HFF-Myc (cell line): ENCODE measurements at places on chromosomes 6 and 20.

DNA sequence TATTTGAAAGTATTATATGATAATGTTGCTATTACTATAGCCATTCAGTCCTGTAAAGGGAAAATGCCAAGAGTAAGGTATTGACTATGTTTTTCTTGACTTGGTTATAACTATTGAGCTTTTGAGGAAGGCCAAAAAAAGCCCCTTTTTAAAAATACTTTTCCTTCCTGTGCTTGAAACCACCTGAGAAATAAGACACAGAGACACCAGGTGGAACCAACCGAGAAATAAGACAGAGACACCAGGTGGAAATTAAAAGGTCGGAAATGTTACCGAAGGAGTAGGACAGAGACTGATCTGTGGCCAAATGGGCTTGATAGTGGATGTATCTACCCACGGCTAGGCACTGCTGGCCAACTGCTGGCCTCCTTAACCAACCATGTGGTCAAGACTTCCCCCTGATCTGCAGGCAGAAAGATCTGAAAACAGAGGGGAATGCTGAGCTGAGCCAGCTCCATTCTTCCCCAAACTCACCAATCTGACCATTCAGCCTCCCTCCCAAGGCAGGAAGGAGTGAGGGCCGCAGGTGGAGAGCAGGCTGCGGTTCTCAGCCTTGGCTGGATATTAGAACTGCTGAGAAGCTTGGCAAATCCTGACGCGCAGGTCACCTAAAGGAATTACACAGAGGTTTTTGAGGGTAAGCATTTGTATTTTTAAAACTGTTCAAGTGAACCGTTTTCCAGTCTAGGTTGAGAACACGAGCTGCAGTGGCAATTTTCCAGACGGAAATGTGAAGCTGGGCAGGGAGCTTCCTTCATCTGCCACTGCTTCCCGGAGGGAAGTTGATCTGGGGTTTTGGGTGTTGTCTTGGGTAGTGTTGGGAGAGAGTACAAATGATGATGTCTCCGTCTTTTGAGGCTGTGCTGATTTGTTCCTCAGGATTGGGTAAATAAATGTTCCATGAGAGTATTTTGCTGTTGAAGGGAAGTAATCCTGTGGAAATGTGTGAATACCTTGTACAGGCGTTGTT, 121.7 kb upstream of the EXOC2 start:
- DNase-seq = no peak

GRCh38 chr6:42453654-42454427, 2.1 kb upstream of the TRERF1 start:
- no peak for DNase-seq

DNA sequence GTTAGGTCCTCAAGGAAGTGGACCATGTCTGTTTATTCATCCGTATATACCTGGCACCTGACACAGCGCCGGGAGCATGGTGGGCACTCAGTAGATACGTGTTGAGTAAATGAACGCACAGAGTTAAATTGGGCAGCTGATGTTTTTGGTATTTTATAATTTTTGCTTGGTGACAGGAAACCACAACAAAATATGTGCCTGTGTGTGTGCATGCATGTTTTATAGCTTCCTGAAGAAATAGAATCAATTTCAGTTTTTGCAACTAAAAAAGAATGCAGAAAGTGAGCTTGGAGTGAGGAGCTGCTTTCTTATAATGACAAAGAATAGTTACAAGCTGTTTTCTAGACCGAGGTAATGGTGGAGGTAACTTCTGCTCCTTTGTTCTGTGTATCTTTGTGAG, 91.4 kb downstream of the PLCB4 start:
- no peak for DNase-seq

GRCh38 chr6:31074401-31074800, 38.0 kb downstream of the C6orf15 start:
- no peak for DNase-seq

GRCh38 chr20:4299216-4299615, 283.9 kb upstream of the RNF24 start:
- DNase-seq = no peak

DNA sequence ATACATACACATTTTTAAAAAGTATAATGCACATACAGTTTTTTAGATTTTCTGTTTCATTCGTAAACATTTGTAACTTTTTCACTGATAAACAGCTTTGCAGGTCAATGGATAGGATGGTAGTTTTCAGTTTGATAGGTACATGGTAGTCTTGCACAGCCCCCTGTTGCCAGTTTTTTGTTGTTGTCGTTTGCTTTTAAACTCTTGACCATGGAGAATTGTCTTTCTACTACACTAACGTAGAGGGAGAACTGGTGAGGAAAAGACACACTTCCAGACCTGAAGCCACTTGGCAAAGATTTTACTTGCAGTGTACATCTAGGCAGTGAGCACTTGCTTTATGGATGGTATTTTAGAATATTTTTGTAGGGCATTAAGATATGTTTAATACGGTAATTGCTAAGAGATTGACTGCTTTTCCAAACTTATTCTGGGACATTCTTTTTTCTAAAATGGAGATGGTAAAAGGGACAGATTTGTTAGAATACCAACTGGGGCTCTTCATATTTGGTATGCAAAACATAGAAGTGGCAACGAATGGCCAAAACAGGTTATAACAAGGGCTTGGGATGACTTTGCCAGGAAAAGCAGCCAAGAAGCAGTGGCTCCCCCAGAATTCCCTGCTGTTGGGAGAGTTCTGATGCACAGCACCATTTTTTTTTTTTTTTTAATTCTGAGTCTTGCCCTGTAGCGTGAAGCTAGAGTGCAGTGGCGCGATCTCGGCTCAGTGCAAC, 1.5 kb downstream of the PYGB start:
- DNase-seq = no peak

GRCh38 chr20:22341508-22341907, 242.9 kb downstream of the FOXA2 start:
- no peak for DNase-seq

- no peak for DNase-seq
Measured at GRCh38 chr6:54873599-54873998, 27.0 kb downstream of the FAM83B start.

DNA sequence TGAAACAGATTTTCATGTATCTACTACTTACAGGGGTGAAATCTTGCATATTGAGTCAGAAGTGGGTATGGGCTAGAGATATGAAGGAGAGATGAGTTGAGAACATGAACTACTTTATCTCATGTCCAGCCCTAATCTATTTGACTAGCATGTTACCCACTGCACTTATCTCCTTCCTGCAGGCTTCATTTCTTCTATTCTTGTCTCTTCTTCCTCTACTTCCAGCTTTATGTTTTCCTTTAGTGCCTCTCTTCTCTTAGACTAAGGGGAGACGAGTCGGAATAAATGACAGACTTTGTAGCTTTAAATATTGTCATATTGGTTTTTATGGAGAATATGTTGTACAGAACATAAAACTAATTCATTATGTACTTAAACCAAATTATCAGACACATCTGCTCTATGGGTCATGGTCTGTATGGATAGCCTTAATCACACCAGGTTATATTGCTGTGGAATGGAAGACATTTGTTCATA, 5.3 kb downstream of the RAB32 start:
- no peak for DNase-seq

DNA sequence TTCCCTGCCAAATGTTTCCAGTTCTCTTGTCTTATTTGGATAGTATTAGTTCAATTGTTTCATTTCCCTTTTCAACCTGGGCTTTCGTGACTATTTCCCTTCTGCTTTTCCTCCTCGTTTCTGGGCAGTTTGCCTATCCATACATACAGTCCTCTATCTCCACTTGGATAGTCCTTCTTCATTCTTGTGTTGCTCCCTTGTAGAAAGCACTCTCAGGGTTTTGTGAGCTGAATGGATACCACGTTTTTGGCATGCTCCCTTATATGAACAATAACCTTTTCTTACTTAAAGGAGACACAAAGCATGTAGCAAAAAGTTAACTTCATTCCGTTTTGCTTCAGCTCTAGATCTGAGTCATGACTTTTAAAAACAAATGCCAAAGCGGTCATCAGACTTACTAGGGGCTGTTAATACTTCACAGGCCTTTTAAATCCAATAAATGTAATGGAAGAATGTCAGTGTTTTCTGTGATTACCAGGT, 16.6 kb downstream of the CRYBG1 start:
- DNase-seq = no peak

GRCh38 chr6:5905431-5906339, 101.0 kb downstream of the NRN1 start:
- DNase-seq = peak; percentile 54

- DNase-seq = no peak
Measured at GRCh38 chr6:97029552-97029951, 105.0 kb downstream of the KLHL32 start.
